SJSA1 (cell line): ENCODE measurements at places on chromosomes 4 and X. TPM values are rescaled to one million over a fixed set of nuclear protein-coding genes. Genes with fewer than 3 reads are reported as not detected.

DNA sequence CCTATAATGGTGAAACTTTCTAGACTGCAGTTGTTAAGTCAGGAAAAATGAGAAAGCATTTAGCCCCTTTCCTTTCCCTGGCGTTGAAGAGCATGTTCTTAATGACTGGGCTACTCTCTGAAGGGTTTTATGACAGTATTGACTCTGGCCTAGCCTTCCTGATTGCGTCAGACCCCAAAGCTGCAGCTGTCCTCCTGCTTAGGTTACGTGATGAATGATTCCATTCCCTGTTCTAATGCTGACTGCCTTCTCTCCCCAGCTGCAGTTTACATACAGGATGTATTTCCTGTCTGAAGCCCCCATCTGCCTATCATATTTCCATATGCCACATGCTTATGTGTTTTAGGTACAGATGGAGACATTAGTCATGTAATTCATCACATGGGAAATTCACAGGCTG lies 105.8 kb upstream of the EGFL6 start:
- no peak overlapping the region for H3K4me3 ChIP-seq
- no peak overlapping the region for H3K27ac ChIP-seq
- no peaks in the 10 kb centered on the region for H3K27me3 ChIP-seq
- no peaks in the 10 kb centered on the region for H3K36me3 ChIP-seq
- no peaks in the 10 kb centered on the region for H3K4me1 ChIP-seq
- no peak for DNase-seq

- H3K4me1 ChIP-seq: no peaks in the 10 kb centered on the region; the same call in 1 of the 2 replicates
- H3K36me3 ChIP-seq: no peaks in the 10 kb centered on the region
- no peak overlapping the region for H3K27ac ChIP-seq
- H3K27me3 ChIP-seq: no peaks in the 10 kb centered on the region
Observed at GRCh38 chrX:15496824-15497223, 3.7 kb upstream of the PIR start.

- H3K4me1 ChIP-seq: no peaks in the 10 kb centered on the region
- H3K4me3 ChIP-seq: no peak overlapping the region
Observed at GRCh38 chr4:182625193-182625592, 292.0 kb downstream of the DCTD start.

GRCh38 chr4:176274441-176274840 lies 5.4 kb upstream of the ASB5 start:
- no peak overlapping the region for H3K27ac ChIP-seq
- peak; percentile 36 for DNase-seq
- no peak overlapping the region for H3K4me3 ChIP-seq
- H3K4me1 ChIP-seq: peaks cover 41% of the 10 kb centered on the region

- peaks cover 18% of the 10 kb centered on the region for H3K4me1 ChIP-seq
- peak overlapping the region; percentile 27 for H3K4me3 ChIP-seq
- DNase-seq: no peak
- no peaks in the 10 kb centered on the region for H3K27me3 ChIP-seq
- H3K36me3 ChIP-seq: no peaks in the 10 kb centered on the region
- H3K27ac ChIP-seq: peak overlapping the region; percentile 88
Observed at GRCh38 chrX:40933706-40934425, 151.4 kb upstream of the USP9X start.

LRRC66 gene
- 0.05 TPM in 1 of 2 replicates, not detected in the other for total RNA-seq

RTL3 gene
- total RNA-seq: 2.4 and 2.7 TPM in 2 replicates

NUDT10 gene
- total RNA-seq: 4.3 and 7.8 TPM in 2 replicates
